ENCODE measurements at places on chromosomes 2 and 18.

- no peak for DNase-seq
Measured at GRCh38 chr18:72674710-72675109, 130.6 kb upstream of the CBLN2 start.

DNA sequence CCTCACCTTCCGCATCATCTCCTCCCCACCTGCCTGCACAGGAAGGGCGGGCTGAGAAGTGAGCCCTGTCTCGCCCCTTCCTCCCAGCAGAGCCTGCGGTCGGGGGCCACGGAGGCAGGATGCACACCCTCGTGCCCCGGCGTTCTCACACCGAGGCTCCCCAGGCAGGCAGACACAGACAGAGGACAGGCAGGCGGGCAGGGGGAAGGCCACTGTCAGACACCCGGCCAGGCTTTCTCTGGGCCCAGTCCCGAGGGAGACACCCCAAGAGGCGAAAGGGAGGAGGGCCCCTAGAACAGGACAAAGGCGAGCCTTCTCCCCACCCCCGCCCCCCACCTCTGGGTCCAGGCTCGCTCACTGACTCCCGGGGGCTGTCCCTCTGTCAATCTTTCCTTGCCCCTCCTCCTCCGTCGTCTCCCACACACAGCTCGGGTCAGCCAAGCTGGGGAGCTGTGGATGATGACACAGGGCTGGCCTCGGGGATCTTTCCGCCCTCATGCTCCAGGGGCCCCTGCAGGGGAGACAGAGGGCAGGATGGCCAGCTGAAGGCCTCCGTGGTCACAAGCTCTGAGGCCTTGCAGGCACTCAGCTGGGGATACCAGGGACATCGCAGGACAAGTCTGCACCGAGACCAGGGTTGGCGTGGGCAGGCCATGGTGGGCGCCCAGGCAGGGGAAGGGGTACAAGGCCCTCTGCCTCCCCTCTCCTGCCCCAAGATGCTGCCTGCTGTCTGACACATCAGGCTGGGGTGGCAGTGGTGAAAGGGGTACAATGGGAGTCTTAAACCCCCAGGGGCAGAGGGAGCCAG lies 24.9 kb downstream of the BIN1 start:
- DNase-seq, result no peak

DNA sequence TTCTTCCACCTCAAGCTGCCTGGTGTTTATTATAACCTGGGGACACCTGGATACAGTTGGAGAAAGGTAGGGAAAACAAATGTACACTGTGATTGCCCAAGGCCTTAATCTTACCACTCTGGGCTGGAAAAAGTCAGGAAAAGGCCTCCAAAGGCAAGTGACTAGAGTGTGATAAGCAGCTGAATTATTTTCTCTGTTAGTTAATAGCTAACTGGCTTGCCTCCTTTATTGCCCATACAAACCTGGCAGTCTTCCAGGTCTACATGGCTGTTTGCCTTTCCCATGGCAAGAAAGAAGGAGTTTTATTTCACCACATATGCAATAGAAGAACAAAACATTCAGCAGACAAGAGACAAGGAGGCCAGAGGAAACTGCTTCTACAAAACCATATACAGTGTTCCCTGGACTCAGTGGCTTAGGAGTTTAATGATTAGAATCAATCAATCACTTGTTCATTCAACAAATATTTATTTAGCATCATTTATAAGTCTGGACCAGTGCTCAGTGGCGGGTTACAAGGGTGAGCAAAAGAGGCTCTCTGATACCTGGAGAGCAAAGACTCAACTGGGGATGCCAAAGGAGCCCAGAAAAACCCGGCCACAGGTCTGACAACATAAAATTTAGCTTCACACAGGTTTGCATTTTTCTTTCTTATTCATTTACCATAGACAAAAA lies 27.5 kb upstream of the SUCLG1 start:
- peak; percentile 42 for DNase-seq

DNA sequence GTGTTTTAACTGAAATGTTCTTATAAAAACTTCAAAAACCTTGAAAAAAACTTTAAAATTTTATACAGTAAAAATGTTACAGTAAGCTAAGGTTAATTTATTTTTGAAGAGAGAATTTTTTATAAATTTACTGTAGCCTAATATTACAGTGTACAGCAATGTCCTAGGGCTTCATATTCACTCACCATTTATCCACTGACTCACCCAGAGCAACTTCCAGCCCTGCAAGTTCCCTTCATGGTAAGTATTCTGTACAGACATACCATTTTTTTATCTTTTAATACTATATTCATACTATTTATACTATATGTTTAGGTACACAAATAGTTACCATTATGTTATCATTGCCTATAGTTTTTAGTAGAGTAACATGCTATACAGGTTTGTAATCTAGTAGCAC lies 396.7 kb upstream of the MMADHC start:
- no peak for DNase-seq

DNA sequence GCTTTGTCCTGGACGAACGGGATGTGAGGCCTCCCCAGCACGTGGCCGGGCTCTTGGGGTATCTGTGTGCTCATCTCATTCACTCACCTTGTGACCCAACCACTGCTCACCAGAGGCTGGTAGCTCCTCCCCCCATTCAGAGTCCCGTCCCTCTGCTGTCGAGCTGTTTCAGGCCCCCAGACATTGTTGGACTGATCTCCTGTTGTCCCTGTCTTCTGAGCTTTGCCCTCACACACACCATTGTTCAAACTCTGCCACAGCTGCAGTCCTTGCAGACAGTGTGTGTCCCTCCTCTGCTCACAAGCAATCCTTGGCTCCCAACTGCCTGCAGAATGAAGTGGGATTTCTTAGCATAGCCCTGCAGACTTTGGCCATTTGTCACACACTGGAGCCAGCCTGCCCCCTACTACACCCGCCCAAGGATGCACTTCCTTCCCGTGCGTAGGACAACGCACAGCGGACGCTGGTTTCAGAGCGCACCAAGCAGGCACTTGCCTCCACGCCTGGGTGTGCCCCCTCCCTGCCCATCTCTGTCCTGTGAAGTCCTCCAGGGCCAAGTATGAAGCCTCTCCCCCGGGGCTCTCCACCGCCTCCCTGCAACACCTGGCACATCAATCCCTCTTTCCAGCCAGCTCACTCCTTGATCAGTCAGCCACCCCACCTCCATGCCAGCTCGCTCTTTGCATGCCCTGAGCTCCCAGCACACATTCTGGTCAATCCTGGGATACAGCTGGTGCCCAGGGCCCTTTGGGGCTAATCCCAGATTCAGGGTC lies 16.5 kb upstream of the PRLH start:
- DNase-seq, result no peak

- DNase-seq, result no peak
Measured at GRCh38 chr18:9712611-9713010, 4.5 kb downstream of the RAB31 start.

DNA sequence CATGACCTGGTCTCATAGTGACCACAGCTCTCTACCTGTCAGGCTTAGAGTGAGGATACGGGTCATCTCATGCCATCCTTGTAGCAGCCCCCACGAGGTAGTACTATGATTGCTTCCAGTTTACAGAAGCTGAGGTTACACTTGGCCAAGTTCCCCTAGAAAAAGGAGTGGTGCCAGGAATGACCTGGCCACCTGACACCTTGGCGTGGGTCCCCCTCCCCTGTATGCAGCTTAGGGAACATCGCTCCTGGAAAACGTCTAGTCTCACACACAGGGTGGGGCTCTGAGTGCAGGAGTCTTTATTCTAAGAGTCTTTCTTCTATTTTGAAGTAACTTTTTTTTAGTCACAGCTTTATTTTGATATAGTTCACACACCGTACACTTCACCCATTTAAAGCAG lies 14.8 kb downstream of the NPPC start:
- no peak for DNase-seq

DNA sequence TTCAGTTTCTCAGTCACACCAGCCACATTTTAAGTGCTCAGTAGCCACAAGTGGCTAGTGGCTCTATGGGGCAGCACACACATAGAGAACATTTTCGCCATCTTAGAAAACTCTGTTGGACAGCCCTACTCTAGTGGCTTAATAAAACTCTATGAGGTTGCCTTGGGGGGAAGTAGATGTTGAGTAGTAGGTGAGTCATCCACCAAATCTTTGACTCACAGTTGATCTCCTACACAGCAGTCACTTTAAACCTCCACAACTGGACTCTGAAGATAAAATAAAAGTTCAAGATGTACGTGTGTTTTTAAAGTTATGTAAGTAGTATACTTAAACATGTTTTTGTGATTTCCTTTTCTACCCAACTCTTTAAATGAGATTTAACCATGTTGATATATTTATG lies 379.0 kb downstream of the SETBP1 start:
- no peak for DNase-seq

- DNase-seq, result no peak
Measured at GRCh38 chr2:129318581-129319421, 660.7 kb upstream of the RAB6C start.

DNA sequence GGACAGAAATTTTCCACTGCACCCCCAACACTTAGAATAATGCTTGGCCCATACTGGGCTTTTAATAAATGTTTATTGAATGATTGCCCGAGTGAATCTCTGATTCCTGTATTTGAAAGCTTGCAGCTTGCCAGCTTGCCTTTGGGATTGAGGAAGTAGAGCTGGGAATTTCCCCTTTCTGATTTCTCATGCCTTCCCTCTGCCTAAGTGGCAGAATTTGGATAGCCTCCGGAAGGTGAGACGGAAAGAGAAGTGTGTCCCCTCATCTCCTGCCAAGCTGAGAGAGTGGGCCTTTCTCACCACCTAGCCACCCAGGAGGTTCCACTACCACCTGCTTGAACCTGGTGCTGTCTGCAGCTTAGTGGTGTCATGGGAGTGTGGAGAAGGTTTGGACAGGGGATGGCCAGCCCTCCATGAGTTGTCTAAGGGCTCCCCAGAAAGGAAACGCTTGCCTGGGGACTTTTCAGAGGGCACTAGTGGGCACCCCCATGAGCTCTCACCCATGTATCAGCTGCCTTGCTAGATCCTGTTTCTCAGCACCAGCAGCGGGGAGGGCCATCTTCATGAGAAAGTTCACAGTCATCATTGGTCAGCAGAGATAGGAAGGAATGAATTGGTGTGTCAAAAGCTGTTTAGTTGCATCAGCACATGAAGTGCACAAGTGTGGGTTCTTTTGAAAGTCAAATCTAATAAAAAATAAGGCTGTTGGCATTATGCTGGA lies 8.6 kb upstream of the NCOA1 start:
- no peak for DNase-seq

DNA sequence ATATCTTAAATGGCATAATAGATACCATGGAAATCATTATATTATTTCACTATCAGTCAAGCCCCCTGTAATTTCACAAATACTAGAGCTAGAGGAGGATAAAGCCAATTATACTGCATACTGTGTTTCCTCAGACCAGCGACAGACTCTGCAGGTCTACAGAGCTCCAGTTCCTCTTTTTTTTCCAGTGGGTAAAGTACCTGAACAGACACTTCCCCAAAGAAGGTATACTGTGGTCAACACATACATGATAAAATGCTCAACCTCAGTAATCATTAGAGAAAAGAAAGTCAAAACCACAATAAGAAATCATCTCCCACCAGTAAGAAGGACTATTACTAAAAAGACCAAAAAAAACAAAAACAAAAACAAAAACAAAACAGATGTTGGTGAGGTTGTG lies 44.6 kb downstream of the SCN7A start:
- no peak for DNase-seq

GRCh38 chr2:207083361-207084110 lies 82.2 kb downstream of the KLF7 start:
- no peak for DNase-seq

GRCh38 chr2:187939180-187939579 lies 352.5 kb upstream of the GULP1 start:
- DNase-seq, result no peak

GRCh38 chr2:23363268-23363667 lies 21.7 kb upstream of the KLHL29 start:
- no peak for DNase-seq

- no peak for DNase-seq
Measured at GRCh38 chr2:126707191-126707590, 51.2 kb downstream of the GYPC start.

DNA sequence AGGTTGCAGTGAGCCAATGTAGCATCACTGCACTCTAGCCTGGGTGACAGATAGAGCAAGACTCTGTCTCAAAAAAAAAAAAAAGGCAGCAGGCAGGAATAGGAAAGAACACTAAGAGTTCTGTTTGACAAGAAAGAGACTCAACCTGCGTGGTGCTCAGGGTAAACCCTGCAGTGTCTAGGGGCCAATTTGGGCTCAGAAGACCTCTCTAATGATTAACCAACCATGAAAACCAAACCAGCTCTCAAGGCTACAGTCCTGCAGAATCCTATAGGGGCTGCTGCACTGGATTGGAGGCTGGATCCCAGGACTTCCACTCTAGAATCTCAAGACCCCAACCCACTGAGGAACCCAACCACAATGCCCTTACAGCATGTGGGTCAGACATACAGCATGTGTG lies 2.4 kb downstream of the TRABD2A start:
- DNase-seq, result no peak
